ENCODE measurements at places on chromosomes 6 and 20.

GRCh38 chr6:106124015-106124414 is 37.9 kb downstream of the PRDM1 start:
- no peak for DNase-seq

DNA sequence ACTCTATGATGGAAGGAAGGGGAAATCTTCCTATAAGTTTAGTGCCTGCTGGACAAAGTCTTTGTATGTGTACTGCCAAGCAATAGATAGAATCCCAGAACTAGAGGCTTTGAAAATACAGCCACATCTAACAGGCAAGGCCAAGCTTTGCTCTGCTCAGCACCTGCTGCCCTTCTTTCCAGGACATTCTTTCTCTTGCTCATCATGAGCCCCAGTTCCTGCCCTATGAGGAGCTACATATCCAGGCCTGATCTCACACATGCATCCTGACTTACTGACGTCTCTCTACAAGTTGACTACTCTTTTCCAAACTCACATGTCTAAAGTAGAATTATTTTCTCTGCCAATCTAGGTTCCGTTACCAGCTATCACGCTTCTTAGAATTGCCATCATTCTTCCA is 64.5 kb upstream of the ENPP5 start:
- no peak for DNase-seq

GRCh38 chr20:33423141-33423834 is 20.3 kb downstream of the SNTA1 start:
- DNase-seq: no peak

DNA sequence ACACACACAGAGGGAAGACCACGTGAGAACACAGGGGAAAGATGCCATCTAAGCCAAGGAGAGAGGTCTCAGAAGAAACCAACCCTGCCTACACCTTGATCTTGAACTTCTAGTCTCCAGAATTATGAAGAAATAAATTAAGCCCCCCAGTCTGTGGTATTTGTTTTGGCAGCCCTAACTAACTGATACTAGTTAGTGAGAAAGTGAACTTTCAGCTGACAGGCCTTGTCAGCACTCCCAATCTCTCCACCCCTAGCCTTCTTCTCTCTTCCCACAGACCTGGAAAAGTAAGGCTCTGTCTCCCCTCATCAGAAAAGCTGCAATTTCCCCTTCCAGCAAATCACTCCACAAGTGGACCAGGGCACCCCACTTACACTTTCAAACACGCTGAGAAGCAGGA is 108.6 kb upstream of the CDYL start:
- DNase-seq: no peak

DNA sequence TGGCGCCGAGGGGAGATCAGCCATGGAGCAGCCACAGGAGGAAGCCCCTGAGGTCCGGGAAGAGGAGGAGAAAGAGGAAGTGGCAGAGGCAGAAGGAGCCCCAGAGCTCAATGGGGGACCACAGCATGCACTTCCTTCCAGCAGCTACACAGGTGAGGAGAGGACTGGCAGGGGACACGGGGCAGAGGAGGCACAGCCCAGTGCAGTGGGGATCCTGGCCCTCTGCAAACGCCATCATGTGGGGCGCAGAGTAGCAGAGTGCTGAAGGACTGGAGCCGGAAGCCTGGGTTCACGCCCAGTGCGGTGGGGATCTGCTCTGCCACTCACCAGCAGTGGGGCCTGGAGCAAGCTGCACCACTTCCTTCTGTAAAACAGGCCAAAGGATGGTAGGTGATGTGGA is 41.1 kb upstream of the FANCE start:
- no peak for DNase-seq

DNA sequence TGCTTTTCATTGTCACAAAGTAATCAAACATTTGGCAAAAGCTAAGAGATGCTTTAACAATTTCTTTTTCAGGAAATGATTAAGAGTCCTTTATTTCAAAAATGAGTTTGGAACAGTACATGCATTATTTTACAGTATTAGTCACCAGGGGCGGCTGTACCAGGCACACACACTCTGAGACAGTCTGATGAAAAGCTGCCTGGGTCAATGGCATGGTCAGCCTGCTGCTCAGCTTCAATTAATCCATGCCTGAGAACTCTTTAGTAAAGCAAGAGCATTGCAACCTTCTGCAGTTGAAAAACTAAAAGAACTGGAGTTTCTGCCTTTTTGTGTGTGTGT is 105.5 kb downstream of the TULP4 start:
- DNase-seq: no peak

DNA sequence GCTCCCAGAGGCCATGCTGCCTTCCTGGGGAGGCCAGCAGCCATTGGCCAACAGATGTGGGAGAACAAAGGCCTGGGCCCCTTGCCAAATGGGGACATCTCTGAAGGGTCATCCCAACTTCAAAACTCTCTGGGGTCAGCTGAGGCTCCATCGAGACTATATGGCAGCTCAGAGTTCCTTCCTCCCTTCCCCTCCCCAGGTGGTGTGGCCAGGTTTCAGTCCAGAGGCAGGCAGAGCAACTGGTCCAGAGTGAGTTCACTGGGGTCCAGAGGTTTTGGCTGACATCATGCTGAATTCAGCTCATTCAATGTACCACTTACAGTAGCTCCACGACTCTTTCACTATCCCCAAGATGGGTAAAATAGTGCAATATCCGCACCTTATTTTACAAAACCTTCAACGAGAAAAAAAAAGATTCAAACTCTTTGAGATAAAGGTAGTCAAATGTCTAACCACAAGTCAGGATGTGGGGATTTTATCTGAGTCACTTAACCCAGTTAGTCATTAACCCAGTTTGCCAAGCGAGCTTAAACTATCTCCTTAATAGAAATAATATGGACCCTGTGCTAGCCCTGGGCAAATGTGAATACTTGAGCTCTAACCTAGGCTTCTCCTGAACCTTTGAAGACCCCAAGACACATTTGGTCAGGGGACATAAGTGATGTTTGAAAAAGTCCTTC is 108.4 kb upstream of the PLEKHG1 start:
- peak; percentile 47 for DNase-seq

GRCh38 chr20:48720256-48720985 is 107.4 kb downstream of the PREX1 start:
- DNase-seq: no peak

DNA sequence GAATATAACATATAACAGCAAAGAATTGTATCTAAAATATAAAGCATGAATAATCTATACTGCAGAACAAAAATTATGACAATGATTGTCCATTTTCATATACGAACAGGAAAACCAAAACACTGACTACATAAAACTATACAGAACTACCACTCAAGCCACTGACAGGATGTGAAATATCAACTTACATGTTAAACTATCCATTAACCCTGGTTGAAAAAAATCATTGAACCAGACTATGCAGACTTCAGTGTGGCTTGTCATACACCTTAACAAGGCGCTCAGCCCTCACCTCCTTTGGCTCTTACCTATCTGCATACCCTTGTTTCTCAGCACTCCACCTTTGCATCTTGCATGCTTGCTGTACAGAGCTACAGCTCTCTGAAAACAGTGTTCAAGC is 34.9 kb downstream of the ASCC3 start:
- DNase-seq: no peak

DNA sequence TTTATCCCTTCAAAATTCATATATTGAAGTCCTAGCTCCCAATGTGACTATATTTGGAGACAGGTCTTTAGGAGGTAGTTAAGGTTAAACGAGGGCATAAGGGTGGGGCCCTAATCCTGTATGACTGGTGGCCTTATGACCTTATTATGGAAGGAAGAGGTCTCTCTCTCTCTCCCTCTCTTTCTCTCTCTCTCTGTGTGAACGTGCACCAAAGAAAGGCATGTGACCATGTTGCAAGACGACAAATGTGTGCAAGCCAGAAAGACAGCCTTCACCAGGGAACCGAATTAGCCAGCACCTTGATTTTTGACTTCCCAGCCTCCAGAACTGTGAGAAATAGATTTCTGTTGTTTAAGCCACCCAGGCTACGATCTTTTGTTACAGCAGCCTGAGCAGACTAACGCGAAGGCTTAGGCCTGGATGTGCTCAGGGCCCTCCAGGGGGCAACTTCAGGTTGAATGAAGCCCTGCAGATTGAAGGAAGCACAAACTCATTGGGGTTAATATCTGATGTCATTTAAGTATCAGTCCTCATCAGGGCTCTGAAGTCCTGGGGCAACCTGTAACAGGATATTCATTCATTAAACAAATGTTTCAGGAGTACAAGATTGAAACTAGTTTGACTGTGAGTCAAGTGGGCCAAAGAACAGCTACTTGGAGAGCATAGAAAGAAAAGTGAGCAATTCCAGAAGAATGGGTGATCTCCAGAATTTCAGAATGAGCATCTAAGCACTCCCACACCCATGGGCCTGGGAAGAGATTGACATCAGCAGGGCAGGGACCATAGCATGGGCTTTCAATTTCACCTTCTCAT is 157.4 kb upstream of the TNFAIP3 start:
- DNase-seq: no peak

- DNase-seq: no peak
Observed at GRCh38 chr6:73282871-73283270, 19.9 kb upstream of the KHDC1 start.

GRCh38 chr6:87093199-87093598 is 1.7 kb downstream of the CGA start:
- no peak for DNase-seq

DNA sequence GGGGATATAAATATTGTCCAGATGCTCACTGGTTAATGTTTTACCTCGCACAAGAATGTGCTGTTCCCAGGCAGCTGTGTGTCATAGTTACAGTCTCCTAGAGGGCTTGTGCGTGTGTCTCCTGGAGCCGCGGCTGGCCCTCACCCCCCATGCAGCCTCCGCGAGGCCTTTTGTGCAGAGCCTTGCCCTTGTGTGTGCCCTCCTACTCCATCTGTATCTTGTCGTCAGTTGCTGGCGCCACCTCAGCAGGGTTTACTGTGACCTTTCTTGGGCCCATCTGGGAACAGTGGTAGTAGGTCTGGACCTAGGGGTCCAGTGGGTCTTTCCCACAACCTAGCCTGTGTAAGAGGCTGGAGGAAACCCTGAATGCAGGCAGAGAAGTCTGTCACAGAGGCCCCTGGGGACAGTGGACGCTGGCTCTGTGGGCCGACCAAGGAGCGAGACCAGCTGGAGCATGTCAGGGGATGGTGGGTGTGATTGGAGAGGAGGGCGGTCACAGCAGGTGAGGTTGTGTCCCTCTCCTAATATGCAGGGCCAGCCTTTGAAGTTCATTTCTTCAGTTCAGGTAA is 35.2 kb downstream of the PPP1R14C start:
- DNase-seq: no peak

DNA sequence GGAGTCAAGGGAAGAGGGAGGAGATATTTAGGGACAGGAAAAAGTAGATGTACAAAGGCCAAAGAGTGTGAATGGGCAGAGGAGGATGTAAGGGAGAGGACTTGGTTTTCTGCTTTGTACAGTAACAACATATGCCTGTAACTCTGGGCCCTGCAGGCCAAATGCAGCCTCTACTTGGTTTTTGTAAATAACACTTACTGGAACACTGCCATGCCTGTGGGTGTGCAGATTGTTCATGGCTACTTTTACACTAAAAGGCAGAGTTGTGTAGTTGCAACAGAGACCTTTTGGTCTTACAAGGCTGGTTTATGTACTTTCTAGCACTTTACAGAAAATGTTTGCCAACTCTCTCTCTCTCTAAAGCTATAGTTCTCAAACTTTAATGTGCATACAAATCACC is 157.1 kb downstream of the PHACTR1 start:
- no peak for DNase-seq

GRCh38 chr6:166293731-166294584 is 14.2 kb downstream of the PRR18 start:
- DNase-seq: no peak

- DNase-seq: no peak
Observed at GRCh38 chr6:47276377-47276776, 33.3 kb downstream of the TNFRSF21 start.

DNA sequence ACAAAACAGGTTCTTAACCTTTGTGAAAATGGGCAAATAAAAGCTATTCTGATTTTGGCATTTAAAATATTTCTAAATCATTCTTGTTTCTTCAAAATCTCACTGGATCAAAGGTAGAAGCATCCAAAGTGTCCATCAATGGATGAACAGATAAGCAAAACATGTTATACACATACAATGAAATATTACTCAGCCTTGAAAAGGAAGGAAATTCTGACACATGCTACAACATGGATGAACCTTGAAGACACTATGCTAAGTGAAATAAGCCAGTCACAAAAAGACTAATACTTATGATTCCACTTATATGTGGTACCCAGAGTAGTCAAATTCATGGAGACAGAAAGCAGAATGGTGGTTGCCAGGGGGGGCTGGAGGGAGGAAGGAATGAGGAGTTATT is 45.9 kb downstream of the SNX14 start:
- DNase-seq: no peak

DNA sequence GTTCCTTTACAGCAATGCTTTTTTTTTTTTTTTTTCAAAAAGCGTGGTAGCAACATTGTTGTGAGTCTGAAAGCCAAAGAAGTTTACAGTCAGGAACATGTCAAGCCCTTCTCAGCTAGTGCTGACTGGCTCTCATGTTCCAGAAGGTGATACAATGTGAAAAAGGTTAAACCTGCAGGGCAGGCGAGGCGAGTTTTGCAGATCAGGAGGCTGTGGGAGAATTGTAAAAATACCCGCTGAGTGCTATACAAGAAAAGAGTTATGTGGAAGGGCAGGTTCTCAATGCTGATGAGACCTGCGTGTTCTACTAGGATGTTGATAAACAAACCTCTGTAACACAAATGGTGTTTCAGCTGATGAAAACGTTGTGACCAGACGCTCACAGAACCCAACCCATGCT is 30.9 kb upstream of the RPP40 start:
- DNase-seq: no peak

GRCh38 chr6:86943819-86944407 is 6.6 kb downstream of the HTR1E start:
- DNase-seq: no peak

GRCh38 chr6:125524356-125524755 is 222.6 kb upstream of the HDDC2 start:
- no peak for DNase-seq

- no peak for DNase-seq
Observed at GRCh38 chr6:13432526-13433184, 54.7 kb downstream of the GFOD1 start.

DNA sequence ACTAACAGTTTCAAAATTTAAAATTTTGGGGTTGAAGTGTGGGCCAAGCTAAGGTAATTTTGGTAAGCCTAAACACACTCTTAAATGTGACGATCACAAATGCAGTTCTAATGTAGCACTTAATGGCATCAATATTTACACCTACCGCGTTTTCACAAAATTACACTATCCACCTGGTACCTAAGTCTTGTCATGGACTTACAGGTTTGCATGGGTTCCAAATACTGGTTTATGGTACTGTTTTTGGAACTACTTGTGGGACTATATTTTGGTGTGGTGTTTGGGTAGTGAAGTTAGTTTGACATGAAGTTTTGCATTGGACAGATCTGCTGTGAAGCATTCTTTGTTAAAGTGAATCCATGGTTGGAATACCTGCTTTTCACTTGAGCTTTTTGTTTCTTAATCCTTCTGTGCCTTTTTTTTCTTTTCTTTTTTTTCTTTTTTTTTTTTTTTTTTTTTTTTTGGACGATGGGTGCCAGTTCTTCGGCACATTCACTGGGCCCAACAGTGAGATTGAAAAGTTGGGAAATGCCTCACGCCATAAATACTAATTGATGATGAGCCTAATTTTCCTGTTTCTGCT is 6.5 kb downstream of the SRSF3 start:
- no peak for DNase-seq

Data from non-pigmented ciliary epithelial cell (primary cell).